ENCODE measurements at places on chromosomes 3 and 15.

DNA sequence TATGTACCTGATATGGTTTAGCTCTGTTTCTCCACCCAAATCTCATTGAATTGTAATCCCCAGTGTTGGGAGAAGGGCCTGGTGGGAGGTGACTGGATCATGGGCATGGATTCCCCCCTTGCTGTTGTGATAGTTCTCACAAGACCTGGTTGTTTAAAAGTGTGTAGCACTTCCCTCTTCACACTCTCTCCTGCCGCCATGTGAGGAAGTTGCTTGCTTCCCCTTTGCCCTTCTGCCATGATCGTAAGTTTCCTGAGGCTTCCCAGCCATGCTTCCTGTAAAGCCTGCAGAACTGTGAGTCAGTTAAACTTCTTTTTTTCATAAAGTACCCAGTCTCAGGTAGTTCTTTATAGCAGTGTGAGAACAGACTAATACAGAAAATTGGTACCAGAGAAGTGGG is 93.1 kb downstream of the C3orf70 start:
- no peak for DNase-seq

DNA sequence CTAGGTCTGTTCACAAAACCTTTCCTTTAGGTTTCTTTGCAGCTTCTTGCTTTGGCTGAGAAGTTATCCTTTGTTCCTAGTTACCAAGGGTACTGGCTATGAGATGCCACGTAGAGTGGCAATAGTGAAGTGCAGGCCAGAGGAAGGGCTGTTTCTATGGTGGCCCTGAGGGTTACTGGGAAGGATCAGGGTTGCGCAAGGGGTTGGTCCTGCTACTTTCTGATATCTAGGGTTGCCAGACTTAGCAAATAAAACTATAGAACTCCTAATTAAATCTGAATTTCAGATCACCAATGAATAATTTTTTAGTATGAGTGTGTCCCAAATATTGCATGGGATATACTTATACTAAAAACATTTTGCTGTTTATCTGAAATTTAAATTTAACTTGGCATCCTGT is 317.6 kb upstream of the CTDSPL start:
- no peak for DNase-seq

DNA sequence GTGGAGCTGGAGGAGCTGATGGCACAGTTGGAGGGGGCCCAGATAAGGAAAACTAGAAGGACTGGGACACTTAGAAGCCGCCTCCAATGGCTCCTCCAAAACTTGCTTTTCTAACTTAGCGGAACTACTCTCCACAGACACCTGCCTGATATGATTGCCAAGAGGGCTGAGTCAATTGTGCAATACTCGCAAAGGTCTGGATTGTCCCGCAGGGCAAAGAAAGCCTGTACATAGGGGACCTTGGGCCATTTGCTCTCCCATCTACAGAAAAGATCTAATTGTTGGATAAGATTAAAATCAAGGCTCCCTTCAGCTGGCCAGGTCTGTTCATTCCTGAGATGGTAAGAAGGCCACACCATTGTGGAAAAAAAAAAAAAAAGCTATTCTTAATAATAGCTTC is 69.7 kb upstream of the ATP11B start:
- DNase-seq, result no peak

DNA sequence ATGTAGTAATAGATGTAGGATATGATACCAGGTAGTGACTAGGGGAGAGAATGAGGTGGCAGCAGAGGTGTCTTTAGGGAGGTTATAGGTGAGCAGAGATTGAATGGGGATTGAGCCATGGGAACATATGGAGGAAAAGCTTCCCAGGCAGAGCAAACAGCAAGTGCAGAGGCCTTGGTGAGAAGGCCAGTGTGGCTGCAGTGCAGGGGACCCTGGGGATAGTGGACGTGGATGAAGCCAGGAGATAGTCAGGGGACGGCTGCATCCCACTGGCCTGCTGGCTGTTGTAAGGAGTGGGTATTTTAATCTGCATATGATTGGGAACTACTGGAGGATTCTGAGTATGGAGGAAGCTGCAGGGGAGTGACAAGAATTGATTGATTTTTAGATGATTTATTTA is 62.7 kb upstream of the TRAK1 start:
- DNase-seq, result no peak

DNA sequence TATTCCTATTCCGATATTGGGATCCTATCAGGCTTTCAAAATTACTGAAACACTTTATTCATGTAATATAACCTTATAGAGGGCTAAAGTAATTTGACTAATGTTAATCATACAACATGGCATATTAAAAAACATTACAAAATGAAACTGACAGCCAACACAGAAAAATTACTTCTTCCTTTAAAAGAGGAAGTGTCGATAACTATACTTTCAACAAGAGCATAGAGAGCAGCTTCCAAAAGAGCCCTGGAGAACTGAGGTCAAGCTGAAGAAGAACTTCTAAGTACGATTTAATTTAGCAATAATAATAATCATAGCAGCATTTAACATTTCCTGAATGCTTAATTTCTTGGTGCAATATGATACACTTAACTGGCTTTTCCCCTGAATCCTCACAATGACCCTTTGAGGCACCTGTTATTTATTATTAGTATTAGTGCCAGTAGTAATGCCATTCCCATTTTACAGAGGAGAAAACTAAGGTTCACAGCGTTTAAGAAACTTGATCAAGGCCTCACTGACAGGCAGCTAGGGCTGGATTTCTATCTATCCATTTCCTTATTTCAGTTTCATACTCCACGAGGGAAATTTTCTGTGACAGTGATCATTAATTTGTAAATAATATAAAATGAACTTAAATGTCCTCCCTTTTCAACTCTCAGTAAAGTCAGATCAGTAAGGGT is 181.6 kb downstream of the CFAP20DC start:
- no peak for DNase-seq

GRCh38 chr3:90026406-90026805 is 919.0 kb downstream of the EPHA3 start:
- DNase-seq, result no peak

- DNase-seq, result no peak
These were observed 60.5 kb downstream of the GLDN start for GRCh38 chr15:51401872-51402517.

- DNase-seq, result no peak
These were observed 42.1 kb downstream of the ADAM10 start for GRCh38 chr15:58707397-58707796.

GRCh38 chr3:177357352-177358090 is 160.2 kb upstream of the TBL1XR1 start:
- DNase-seq, result no peak

GRCh38 chr3:126508564-126508964 is 9.0 kb downstream of the UROC1 start:
- DNase-seq, result no peak

DNA sequence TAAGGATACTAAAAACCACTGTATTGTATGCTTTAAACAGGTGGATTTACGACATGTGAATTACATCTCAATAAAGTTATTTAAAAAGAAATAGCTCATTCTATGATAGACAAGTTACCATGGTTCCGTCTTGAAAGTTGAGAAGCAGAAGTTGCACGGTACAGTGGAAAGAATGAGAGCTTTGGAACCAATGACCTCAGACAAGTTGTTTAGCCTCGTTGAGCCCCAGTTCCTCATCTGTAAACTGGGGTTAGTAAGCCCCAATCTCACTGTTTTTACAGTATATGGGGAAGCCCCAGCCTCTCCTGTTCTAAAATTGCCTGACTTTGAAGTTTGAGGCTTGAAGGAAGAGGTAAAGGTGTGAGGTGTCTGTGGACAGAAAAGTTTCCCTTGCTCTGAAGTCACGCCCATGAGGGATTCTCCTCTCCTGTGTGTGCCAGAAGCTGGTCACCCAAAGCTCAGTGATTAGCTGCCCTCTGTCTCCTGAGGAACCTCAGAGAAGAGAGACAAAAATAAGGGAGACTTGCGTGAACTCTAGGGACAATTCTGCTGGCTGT is 10.0 kb downstream of the CRYGS start:
- no peak for DNase-seq

DNA sequence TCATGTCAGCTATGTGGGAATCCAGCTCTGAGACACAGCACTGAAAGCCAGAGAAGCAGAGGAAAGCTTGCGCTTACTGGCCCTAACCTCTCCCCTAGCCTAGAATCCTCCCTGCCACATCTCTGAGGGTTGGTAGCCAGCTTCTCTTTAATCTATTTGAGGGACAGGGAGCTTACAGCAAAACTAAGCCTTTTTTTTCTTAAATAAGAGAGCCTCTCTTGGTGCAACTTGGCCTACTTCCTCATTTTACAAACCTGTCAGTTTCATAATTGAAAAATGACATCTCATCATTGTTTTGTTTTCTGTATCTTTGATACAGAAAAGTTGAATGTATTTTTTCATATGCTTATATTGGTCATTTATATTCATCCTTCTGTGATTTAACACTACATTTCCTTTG is 193.9 kb downstream of the ZNF621 start:
- DNase-seq, result no peak

DNA sequence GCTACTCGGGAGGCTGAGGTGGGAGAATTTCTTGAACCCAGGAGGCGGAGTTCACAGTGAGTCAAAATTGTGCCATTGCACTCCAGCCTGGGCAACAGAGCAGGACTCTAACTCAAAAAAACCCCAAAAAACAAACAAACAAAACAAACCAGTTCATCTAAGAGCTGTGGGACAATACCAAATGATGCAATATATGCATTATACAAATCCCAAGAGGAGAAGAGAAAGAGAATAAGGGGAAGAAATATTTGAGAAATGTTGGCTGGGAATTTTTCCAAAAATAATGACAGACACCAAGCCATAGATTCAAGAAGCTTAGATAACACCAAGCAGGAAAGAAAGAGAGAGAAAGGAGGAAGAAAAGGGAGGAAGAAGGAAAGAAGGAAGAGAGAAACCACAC is 82.5 kb downstream of the KLF13 start:
- DNase-seq, result no peak

DNA sequence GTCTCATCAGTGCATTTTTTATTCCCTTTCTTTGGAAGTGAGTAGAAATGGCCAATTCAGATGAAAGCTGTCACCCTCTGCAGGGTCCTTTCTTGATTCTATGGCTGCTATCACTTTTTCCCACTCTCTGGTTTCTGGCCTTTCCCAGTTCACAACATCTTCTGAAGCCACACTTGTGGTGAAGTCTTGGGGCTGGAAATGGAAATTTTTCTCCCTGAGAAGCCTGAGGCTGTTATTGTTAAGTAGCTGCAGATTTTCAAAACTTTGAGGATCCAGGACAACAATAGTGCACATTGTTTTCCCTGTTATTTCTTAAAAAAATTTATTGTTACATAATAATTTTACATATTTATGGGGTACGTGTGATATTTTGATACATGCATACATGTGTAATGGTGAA is 250.3 kb upstream of the RASGRP1 start:
- DNase-seq, result no peak

DNA sequence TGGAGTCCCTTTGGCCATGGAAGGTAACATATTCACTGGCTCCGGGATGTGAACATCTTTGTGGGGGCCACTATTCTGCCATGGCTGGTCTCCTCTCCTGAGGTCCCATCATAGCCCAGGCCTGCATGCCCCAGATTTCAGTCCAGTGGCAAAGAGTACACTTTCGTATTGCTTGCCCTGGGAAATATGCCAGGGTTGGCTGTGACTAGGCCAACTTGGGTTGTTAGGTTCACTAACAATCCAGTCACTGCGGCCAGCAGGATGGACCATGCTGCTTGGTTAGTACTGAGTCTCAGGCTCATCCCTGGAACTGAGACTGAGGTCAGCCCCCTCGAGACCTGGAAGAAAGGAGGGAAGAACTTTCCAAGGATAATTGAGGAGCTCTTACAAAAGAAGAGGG is 9.8 kb upstream of the EEFSEC start:
- DNase-seq, result no peak

DNA sequence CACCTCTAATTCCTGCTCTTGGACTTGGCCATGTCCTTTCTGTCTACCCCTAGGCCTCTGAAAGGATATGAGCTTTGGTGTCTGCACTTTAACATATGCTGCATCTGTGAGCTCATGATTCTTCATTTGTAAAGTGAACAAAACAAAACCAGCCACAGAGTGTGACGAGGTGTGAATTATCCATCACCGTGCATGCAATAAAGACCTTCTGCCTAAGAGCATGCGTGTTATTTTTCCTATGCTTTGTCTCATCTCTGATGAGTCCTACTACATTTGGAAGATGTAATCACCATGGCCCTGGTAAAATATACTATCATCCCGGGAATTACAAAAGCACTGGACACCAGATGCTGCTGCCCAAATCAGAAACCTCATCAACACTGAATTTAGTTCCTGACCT is 103.5 kb upstream of the KCNAB1 start:
- DNase-seq, result no peak

GRCh38 chr3:112498914-112499711 is at the start of gene BTLA:
Gene BTLA (minus strand): TSS chr3:112499472. CDS start chr3:112499358, 114 bp downstream.
- DNase-seq, result no peak

- no peak for DNase-seq
These were observed 17.6 kb downstream of the PODXL2 start for GRCh38 chr3:127646501-127647046.

DNA sequence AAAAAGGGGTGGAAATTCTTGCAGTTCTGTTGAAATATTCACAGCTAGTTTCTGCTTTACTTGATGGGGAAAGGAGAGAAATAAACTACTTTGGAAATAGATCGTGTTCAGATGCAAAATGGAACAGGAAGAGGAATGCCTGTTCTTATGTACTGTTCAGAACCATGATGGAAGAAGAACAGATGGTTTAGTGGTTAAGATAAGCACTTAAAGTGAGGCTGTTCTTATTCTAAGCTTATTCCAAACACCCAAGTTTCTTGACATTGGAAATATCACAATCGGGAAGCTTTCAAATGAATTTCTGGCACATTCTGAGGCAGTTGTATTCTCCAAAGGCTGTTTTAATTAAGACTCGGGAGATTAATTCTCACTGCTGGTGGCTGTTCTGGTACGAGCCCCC is 228.5 kb downstream of the LSAMP start:
- no peak for DNase-seq

DNA sequence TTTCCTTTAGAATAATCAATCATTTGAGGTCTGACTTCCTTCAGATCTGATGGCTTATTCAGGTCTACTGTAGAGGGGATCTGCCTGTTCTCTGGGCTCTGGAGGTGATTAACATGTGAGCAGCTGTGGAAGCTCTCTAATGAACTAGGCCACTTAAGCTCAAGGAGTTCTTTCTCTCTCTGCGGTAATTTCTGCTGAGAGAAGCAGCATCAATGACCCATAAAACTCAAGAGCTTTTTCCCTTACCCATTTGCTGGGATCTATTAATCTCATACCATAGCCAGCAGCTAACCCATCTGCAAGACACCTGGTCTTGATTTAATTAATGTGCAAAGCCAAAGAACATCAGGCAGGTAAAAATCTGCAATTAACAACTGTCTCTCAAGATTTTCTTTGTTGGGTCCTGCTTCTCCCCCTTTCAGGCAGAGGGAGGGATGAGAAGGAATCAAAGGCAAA is 73.2 kb upstream of the DLG1 start:
- DNase-seq, result no peak

- no peak for DNase-seq
These were observed 8.0 kb downstream of the ZBTB20 start for GRCh38 chr3:115139072-115139471.

DNA sequence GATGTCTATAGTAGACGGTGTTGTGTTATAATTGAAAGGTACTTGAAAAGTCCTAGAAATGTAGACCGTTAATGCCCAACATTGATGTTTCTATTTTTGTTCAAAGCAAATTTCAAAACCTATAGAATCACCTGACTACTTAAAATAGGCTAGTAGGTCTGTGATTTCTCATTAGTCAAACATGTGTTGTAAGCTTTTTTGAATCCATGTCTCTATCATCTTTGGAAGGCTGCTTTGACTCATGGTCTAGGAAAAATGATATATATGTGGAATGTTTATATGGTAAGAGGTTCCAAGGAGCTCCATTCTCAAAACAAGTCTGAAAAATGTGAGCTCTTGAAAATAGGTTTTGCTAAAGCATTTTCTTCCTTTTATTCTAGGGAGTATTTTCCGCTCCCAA is 375.3 kb downstream of the LPP start:
- DNase-seq, result no peak

All from stimulated activated CD4-positive, alpha-beta T cell treated with anti-CD3 and anti-CD28 coated beads, Interleukin-2, amount 100 ng/mL, for 48 hours (primary cell).